ENCODE measurements at places on chromosomes 12 and 14.

DNA sequence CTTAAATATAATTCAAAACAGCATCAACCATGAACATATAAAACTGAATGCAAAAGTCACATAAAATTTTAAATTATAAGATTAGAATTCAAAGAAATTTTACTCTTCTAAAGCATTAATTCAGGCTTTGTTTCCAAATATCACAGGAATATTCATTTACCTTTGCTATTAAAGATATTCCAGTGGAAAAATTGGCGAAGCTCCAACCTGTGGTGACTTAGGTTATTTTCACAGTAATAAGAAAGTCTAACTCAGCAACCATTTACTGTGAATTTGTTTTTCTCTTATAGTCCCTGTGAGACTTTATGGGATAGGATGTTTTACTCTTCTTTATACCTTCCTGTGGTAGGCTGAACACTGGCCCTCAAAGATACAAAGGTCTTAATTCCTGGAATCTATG lies 3.2 kb downstream of the WDR89 start:
- no peak for DNase-seq

GRCh38 chr14:67429510-67430205 lies 17.7 kb upstream of the PLEK2 start:
- DNase-seq: no peak

- no peak for DNase-seq
Measured at GRCh38 chr14:51079085-51079484, 15.8 kb downstream of the TRIM9 start.

GRCh38 chr12:65886996-65887395 lies 62.7 kb downstream of the HMGA2 start:
- DNase-seq: no peak
